IgD-negative memory B cell (primary cell): ENCODE measurements at places on chromosomes 11 and 22. TPM values are rescaled to one million over a fixed set of nuclear protein-coding genes. Genes with fewer than 3 reads are reported as not detected.

The GNAZ gene
- 2.0 TPM for polyA plus RNA-seq

The GRK3 gene
- polyA plus RNA-seq: 10.4 TPM

The OR4D5 gene
- polyA plus RNA-seq: not detected

The MS4A4E gene
- not detected for polyA plus RNA-seq

The SMC1B gene
- not detected for polyA plus RNA-seq

The INS gene
- polyA plus RNA-seq: not detected

The CRYBA4 gene
- polyA plus RNA-seq: not detected

The SPON1 gene
- 0.19 TPM for polyA plus RNA-seq

The ANKRD13D gene
- polyA plus RNA-seq: 17.3 TPM

The HIRA gene
- polyA plus RNA-seq: 6.3 TPM

The CHST1 gene
- polyA plus RNA-seq: not detected

The OR5AN1 gene
- polyA plus RNA-seq: not detected

The KCNE3 gene
- not detected for polyA plus RNA-seq

The PATZ1 gene
- polyA plus RNA-seq: 11.5 TPM

The HBG2 gene
- 1.0 TPM for polyA plus RNA-seq

The SYT13 gene
- not detected for polyA plus RNA-seq

The CHCHD10 gene
- 70.6 TPM for polyA plus RNA-seq

The GSTT2 gene
- polyA plus RNA-seq: not detected

The RCOR2 gene
- polyA plus RNA-seq: not detected

The MAP6 gene
- polyA plus RNA-seq: 0.53 TPM

The DEUP1 gene
- not detected for polyA plus RNA-seq

The PARVA gene
- not detected for polyA plus RNA-seq

The RASL10A gene
- not detected for polyA plus RNA-seq

The POU2AF1 gene
- polyA plus RNA-seq: 194 TPM

The GPHA2 gene
- not detected for polyA plus RNA-seq

The OR2AG2 gene
- polyA plus RNA-seq: not detected

The SAA4 gene
- not detected for polyA plus RNA-seq

The CBLIF gene
- polyA plus RNA-seq: not detected

The GRM5 gene
- polyA plus RNA-seq: not detected

The MMP12 gene
- not detected for polyA plus RNA-seq

The ST14 gene
- polyA plus RNA-seq: 94.1 TPM

The PGA4 gene
- not detected for polyA plus RNA-seq

The MAJIN gene
- polyA plus RNA-seq: 0.39 TPM

The CRACR2B gene
- polyA plus RNA-seq: 20.0 TPM

The GGTLC3 gene
- polyA plus RNA-seq: not detected

The CECR2 gene
- polyA plus RNA-seq: not detected

The PHOX2A gene
- not detected for polyA plus RNA-seq

The SHISAL1 gene
- polyA plus RNA-seq: not detected

The SLC5A1 gene
- polyA plus RNA-seq: not detected
